Activated CD4-positive, alpha-beta T cell treated with anti-CD3 and anti-CD28 coated beads for 36 hours (primary cell): ENCODE measurements at places on chromosomes 1 and 21. TPM values are rescaled to one million over a fixed set of nuclear protein-coding genes. Genes with fewer than 3 reads are reported as not detected.

DNA sequence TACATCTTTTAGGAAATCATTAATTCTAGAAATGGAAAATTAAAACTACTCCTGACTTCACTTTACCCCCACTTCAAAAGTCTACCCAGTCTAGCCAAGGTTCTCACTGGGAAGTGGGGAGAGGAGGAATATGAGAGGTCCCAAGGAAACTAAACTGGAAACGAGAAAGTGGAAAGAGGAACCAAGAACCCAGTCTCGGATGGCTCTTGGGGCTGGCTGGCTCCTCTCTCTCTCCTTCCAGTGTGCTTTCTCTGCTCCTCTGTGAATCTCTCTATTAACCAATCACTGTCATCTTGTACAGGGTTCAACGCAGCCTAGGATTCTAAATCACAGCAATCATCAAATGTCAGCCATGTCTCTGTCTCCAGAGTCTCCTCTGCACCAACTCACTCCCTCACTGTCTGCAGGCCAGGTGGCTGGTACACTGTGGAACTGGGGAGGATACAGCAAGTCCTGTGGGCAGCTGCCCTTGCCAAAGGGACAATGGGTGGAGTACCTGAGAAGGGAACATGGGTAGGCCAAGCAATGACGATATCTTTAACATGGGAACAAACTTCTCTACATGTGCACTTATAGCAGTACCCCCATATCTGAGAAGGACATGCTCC lies 33.7 kb downstream of the GNB1 start:
- no peaks in the 10 kb centered on the region for H3K27me3 ChIP-seq
- DNase-seq, result no peak
- peaks cover 9% of the 10 kb centered on the region for H3K36me3 ChIP-seq
- no peak overlapping the region for H3K4me3 ChIP-seq
- H3K27ac ChIP-seq, result no peak overlapping the region

GRCh38 chr1:78892260-78892840 lies 114.2 kb downstream of the ADGRL4 start:
- DNase-seq, result no peak
- H3K4me3 ChIP-seq, result no peak overlapping the region
- H3K4me1 ChIP-seq, result no peaks in the 10 kb centered on the region
- no peak overlapping the region for H3K27ac ChIP-seq
- H3K36me3 ChIP-seq, result no peaks in the 10 kb centered on the region

GRCh38 chr21:19981938-19982337 lies 1016.3 kb upstream of the NCAM2 start:
- no peak overlapping the region for H3K27ac ChIP-seq
- H3K4me3 ChIP-seq, result no peak overlapping the region
- no peaks in the 10 kb centered on the region for H3K4me1 ChIP-seq
- DNase-seq, result no peak
- no peaks in the 10 kb centered on the region for H3K36me3 ChIP-seq
- no peaks in the 10 kb centered on the region for H3K27me3 ChIP-seq

GRCh38 chr1:41637367-41637766 lies 152.9 kb upstream of the EDN2 start:
- peaks cover 32% of the 10 kb centered on the region for H3K4me1 ChIP-seq
- H3K4me3 ChIP-seq, result peak overlapping the region; percentile 6
- peaks cover 33% of the 10 kb centered on the region for H3K36me3 ChIP-seq
- H3K27me3 ChIP-seq, result no peaks in the 10 kb centered on the region

DNA sequence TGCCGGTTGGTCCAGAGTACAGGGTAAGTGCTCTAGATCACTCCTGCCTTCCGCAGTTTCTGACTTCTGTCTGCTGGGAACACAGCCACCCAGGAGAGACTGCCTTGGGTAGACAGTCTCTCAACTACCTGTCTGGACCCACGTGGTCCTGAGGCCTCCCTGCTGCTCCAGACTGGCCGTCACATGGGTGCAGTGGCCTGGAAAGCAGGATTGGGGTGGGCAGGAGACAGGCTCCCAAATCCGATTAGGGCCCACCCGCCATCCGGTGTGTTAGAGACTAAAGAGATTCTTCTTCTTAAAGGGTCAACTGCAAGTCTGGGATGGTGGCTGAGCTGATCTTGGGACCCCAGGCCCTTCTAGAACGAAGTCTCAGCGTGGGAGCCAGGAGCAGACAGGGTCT lies 105.5 kb downstream of the EBNA1BP2 start:
- H3K4me3 ChIP-seq, result no peak overlapping the region
- DNase-seq, result no peak
- H3K4me1 ChIP-seq, result peaks cover 11% of the 10 kb centered on the region
- H3K27me3 ChIP-seq, result peaks cover 3% of the 10 kb centered on the region

GRCh38 chr1:170494369-170494768 lies 37.6 kb upstream of the GORAB start:
- peaks cover 9% of the 10 kb centered on the region for H3K27me3 ChIP-seq
- H3K36me3 ChIP-seq, result no peaks in the 10 kb centered on the region

DNA sequence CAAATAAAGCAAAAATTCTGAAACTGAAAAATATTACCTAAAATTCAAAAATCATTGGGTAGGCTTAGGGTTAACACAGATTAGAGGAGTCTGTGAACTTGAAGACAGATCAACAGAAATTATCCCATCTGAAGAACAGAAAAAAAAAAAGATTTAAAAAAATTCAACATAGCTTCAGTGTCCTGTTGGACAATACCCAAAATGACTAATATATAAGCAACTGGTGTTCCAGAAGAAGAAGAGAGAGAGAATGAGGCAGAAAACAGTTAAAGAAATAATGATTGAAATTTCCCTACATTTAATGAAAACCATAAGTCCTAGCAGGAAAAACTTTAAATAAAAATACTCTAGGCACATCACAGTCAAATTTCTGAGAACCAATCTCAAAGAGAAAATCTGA lies 31.5 kb downstream of the TMCO1 start:
- no peak overlapping the region for H3K4me3 ChIP-seq
- no peaks in the 10 kb centered on the region for H3K27me3 ChIP-seq
- no peaks in the 10 kb centered on the region for H3K4me1 ChIP-seq
- H3K36me3 ChIP-seq, result peaks cover 26% of the 10 kb centered on the region
- no peak overlapping the region for H3K27ac ChIP-seq

DNA sequence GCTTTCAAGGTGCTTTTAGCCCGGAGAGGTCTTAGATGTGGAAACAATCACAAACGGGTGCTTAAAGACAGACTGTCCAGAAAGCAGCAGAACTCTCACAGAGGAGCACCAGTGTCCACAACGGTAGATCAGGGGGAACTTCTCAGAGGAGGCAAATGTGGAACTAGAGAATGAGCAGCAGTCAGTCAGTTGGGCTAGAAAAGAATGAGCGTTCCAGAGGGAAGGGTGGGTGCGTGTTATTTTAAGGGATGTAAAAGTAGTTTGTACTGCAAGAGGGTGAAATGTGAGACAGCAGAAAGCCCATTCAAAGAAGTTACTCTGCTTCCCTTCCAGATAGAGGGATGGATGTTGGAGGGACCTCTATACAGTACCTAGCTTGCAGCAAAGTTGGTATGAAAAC lies 30.9 kb downstream of the RGS5 start:
- no peak for DNase-seq
- no peak overlapping the region for H3K4me3 ChIP-seq
- H3K36me3 ChIP-seq, result peaks cover 1% of the 10 kb centered on the region

DNA sequence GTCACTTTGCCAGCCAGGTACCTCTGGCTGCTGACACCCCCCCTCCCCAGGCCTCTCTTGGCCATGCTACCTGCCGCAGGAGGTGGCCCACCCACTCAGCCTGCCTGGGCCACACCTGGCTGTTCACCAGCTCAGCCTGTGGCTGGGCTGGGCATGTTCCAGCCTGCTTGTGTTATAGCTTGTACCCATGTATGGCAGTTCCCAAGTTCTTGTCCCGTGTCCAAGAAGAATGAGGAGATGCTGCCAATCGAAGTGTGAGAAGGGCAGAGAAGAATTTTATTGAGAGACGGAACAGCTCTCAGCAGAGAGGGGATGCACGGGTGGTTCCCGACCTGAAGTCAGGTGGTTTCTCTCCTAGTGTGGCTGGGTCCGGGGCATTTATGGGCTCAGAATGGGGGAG lies 3.9 kb upstream of the MMEL1 start:
- H3K27ac ChIP-seq, result no peak overlapping the region
- DNase-seq, result no peak
- no peaks in the 10 kb centered on the region for H3K4me1 ChIP-seq

- no peak overlapping the region for H3K27ac ChIP-seq
- H3K4me1 ChIP-seq, result no peaks in the 10 kb centered on the region
- no peaks in the 10 kb centered on the region for H3K27me3 ChIP-seq
Measured at GRCh38 chr1:82215056-82215852, 414.5 kb downstream of the ADGRL2 start.

GRCh38 chr21:31988492-31989290 lies 115.9 kb downstream of the HUNK start:
- H3K27me3 ChIP-seq, result peaks cover 11% of the 10 kb centered on the region
- DNase-seq, result no peak
- H3K27ac ChIP-seq, result no peak overlapping the region

GRCh38 chr1:33814166-33814565 lies 49.7 kb upstream of the HMGB4 start:
- no peak overlapping the region for H3K4me3 ChIP-seq
- peaks cover 22% of the 10 kb centered on the region for H3K27me3 ChIP-seq
- no peaks in the 10 kb centered on the region for H3K4me1 ChIP-seq
- no peaks in the 10 kb centered on the region for H3K36me3 ChIP-seq
- no peak for DNase-seq

- DNase-seq, result no peak
- no peak overlapping the region for H3K4me3 ChIP-seq
- no peaks in the 10 kb centered on the region for H3K27me3 ChIP-seq
- peaks cover 6% of the 10 kb centered on the region for H3K36me3 ChIP-seq
Measured at GRCh38 chr1:211676761-211677160, 1.3 kb upstream of the NEK2 start.

DNA sequence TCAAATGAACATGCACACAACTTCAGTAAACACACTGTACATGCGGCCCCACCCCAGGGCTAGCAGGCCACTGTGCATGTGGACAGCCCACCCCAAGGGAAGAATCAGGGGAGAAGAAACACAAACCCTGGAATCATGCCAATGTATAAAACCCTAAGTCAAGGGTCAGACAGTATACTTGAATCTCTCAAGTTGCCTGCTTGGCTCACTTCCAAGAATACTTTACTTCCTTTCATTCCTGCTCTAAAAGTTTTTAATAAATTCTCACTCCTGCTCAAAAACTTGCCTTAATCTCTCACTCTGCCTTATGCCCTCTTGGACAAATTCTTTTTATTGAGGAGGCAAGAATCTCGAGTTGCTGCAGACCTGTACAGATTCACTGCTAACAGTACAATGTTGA lies 231.2 kb upstream of the CACYBP start:
- no peaks in the 10 kb centered on the region for H3K36me3 ChIP-seq
- peaks cover 10% of the 10 kb centered on the region for H3K4me1 ChIP-seq
- no peak for DNase-seq
- H3K27ac ChIP-seq, result no peak overlapping the region

- DNase-seq, result no peak
- H3K4me3 ChIP-seq, result no peak overlapping the region
- H3K36me3 ChIP-seq, result no peaks in the 10 kb centered on the region
- H3K27ac ChIP-seq, result no peak overlapping the region
- H3K4me1 ChIP-seq, result no peaks in the 10 kb centered on the region
- H3K27me3 ChIP-seq, result peaks cover 14% of the 10 kb centered on the region
Measured at GRCh38 chr1:202659974-202660373, 50.3 kb downstream of the SYT2 start.

DNA sequence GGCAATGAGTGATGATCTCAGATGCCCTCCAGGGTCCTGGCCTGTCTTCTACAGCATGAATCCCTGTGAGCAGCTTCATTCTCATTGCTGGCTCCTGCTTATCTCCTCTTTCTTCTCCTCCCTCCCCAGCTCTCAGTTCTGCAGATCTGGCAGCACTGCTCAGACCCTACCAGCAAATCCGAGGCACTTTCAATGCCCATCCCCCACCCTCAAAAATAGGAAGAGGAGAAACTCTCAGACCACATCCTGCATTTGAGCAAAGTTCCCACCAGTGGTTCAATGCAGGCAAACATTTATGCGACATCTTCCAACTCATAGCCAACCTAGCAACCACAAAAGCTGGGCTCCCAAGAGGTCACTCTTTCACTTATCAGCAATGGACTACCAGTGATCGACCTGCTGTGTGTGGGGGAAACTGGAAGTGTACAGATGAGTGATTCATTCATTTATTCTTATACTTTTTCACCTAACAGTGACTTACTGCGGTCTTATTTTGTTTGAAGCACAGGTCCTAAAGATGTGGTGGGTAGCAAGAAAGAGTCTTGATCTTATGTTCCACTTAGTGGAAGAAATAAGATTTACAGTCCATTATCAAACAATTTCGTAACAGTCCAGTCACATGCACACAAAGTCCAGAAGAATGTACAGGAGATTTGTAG lies 5.8 kb upstream of the CHI3L2 start:
- H3K27ac ChIP-seq, result peak overlapping the region; percentile 88
- H3K4me3 ChIP-seq, result peak overlapping the region; percentile 62
- no peaks in the 10 kb centered on the region for H3K27me3 ChIP-seq
- DNase-seq, result peak; percentile 76
- H3K36me3 ChIP-seq, result peaks cover 5% of the 10 kb centered on the region

DNA sequence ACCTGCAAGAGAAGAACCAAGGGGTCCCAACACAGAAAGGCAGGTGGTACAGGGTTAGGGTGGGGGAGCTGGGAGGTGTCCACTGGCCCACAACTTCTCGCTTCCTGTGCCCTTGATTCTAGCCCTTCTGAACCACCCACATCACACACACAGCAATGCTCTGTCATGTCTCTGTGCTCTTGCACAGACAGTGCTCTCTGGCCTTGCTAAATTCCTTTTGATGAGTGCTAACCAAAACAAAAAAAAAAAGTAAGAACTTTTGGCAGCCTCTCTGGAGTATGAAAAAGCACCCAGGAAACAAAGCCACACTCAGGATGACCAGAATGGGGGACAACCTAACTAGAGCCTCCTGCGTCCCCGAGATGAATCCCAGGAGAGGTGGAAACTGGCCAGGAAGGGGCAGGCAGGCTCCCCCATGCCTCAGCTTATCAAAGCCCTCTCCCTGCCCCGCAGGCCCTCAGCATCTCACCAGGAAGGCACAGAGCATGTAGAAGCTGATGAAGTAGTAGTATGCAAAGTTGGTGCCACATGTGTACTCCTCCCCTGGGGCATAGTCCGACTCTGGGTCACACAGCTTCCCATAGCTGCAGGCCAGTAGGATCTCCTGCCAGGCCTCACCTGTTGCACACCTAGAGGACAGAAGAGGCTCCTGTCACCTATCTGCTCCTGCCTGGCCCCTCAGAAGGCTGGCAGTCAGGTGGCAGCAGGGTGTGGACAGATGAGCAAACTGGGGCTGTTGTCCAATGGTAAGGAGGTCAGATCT lies 27.2 kb upstream of the KIF21B start:
- H3K27ac ChIP-seq, result no peak overlapping the region
- H3K36me3 ChIP-seq, result no peaks in the 10 kb centered on the region
- DNase-seq, result no peak
- H3K4me3 ChIP-seq, result no peak overlapping the region

GRCh38 chr1:12178511-12178910 lies 11.7 kb downstream of the TNFRSF1B start:
- H3K4me3 ChIP-seq, result peak overlapping the region; percentile 63
- DNase-seq, result no peak
- H3K4me1 ChIP-seq, result peaks cover 85% of the 10 kb centered on the region

The KCNJ9 gene
- total RNA-seq, result 0.05 TPM

The CRP gene
- not detected for total RNA-seq

The GBP6 gene
- total RNA-seq, result 0.46 TPM

The ASPM gene
- 49.5 TPM for total RNA-seq

The IFI44L gene
- total RNA-seq, result 52.1 TPM

The PEX19 gene
- 55.8 TPM for total RNA-seq

The MEGF6 gene
- total RNA-seq, result 4.5 TPM

The ABCA4 gene
- 0.18 TPM for total RNA-seq

The ICOSLG gene
- 2.4 TPM for total RNA-seq

The OR10J1 gene
- not detected for total RNA-seq
